ENCODE measurements at places on chromosomes 2 and 18.

- DNase-seq: no peak
Observed at GRCh38 chr18:27839141-27839540, 337.8 kb downstream of the CDH2 start.

DNA sequence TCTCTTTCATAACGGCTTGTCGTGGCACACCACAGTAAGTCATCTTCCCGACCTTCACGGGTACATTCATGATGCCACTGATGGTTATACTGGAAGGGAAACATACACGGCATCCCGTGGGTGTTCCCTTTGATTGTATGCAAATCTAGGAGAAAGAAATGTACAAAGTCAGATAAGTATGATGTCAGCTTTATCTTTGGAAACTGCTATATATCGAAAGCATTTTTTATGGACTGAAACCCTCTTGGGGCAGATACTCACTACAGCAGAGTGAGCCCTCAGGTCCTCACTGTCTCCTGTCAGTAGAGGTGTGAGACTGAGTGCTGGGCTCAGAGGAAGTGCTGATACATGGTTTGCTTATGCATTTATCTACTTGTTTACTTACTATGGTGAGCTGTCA lies 20.4 kb downstream of the PLA2R1 start:
- DNase-seq: no peak

DNA sequence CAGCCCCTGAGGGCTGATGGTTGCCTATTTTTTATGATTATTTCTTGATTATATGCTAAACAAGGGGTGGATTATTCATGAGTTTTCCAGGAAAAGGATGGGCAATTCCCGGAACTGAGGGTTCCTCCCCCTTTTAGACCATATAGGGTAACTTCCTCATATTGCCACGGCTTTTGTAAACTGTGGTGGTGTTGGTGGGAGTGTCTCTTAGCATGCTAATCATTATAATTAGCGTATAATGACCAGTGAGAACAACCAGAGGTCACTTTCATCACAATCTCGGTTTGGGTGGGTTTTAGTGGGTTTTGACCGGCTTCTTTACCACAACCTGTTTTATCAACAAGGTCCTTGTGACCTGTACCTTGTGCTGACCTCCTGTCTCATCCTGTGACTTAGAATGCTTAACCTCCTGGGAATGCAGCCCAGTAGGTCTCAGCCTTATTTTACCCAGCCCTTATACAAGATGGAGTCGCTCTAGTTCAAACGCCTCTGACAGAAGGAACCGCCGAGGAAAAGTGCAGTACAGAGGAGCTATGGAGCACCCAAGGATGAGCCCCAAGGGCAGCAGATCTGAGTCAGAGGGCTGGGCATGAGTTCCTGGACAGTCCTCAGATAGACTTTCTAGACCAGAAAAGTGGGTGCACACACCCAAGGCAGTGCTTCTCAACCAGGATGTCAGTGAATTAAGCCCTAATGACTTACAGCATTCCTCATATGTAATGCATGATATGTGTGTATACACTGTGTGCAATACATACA lies 37.1 kb upstream of the ASAP2 start:
- DNase-seq: no peak

DNA sequence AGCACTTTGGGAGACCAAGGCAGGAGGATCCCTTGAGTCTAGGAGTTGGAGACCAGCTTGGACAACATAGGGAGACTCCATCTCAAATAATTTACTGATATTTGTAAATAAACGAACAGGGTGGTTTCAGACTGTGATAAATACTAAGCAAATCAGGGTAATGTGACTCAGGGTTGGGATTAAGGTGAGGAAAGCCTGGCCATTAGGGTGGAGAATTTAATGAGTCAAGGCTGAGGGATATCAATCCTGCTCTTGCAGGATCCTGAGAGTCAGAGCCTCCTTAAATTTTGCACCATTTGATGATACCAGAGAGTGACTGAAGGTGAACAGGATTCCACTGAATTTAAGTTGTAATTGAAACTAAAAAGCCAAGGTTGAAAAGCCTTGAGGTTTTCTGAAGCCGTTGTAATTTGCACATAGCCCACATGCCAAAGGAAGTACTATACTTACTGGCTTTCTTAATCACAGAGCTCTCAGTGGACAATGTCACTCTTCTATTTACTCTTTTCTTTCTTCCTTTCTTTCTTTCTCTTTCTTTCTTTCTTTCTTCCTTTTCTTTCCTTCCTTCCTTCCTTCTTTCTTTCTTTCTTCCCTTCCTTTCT lies 28.6 kb upstream of the AP1S3 start:
- no peak for DNase-seq
